ENCODE measurements at places on chromosomes 12 and 14.

GRCh38 chr14:68711561-68712309 lies 81.1 kb downstream of the ZFP36L1 start:
- no peak for DNase-seq

GRCh38 chr12:10615532-10615931 lies 2.1 kb upstream of the MAGOHB start:
- DNase-seq = no peak

GRCh38 chr14:84065811-84066210 lies 1464.1 kb upstream of the FLRT2 start:
- no peak for DNase-seq

- no peak for DNase-seq
Observed at GRCh38 chr12:15688202-15688736, 100.9 kb downstream of the EPS8 start.

- no peak for DNase-seq
Observed at GRCh38 chr14:75553761-75554364, 24.6 kb upstream of the FLVCR2 start.

GRCh38 chr12:42124764-42125387 lies 19.8 kb downstream of the GXYLT1 start:
- no peak for DNase-seq

GRCh38 chr14:67941456-67942018 lies 122.0 kb downstream of the RAD51B start:
- DNase-seq = no peak

- DNase-seq = no peak
Observed at GRCh38 chr12:51636986-51637385, 46.0 kb downstream of the SCN8A start.

DNA sequence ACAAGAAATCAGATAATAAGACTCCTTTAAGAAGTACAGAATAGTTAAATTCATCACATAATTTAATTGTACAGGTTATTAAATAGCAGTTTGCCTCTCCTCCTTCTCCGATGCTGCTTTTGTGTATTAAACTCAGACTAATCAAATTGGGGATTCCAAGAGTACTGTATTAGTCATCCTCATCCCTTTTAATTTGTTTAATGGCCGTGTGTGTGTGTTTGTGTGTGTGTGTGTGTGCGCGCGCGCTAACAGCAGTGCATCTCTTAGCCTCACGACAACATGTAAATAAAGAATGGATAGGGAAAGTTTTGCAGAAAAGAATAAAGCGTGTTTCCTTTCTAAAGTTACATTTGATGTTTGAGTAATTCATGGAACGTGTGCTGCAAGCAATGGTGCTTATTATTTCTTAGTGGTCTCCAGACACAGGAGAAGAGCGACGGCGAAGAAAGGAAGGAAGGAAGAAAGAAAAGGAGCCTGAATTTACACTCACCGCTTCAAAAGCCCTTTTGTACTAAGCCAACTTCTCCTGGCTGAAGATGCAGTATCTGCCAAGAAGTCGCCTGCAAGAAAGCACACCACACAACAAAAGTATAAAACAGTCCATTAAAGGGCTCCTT lies 220.3 kb downstream of the ASCL1 start:
- no peak for DNase-seq

DNA sequence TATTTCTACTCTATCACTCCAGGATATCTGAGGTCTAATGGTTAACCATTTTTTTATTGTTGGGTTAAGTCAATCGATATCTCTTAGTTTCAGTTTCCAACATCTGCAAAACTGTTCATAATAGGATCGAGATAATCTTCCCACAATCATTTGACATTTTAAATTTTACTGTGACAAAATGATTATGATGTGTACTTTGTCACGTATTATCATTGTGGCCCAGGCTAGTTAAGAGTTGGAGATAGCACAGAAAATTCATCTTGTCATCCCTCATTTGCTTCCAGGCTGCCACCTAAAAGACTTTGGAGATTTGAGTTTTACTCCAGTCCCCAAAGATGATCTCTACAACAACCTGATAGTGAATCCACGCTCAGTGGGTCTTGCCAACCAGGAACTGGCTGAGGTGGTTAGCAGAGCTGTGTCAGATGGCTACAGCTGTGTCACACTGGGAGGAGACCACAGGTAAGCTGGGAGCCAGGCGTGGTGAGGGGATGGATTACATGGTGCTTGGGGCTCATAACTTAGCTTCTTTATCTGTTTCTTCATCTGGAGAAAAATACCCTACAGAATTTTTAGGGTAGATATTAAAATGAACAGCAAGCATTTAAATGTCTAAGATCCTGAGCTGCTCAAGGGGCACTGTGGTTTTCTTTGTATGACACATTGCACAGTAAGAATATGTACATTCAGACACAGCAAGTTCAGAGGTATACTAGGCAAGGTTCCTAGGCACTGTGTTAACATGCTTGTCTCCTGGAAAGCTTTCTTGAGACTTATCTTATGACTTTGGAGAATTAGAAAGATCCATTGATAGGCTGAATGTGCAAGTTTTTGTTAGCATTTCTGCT lies 22.4 kb downstream of the ARG2 start:
- no peak for DNase-seq

- no peak for DNase-seq
Observed at GRCh38 chr14:22601996-22602395, 3.9 kb downstream of the ABHD4 start.

DNA sequence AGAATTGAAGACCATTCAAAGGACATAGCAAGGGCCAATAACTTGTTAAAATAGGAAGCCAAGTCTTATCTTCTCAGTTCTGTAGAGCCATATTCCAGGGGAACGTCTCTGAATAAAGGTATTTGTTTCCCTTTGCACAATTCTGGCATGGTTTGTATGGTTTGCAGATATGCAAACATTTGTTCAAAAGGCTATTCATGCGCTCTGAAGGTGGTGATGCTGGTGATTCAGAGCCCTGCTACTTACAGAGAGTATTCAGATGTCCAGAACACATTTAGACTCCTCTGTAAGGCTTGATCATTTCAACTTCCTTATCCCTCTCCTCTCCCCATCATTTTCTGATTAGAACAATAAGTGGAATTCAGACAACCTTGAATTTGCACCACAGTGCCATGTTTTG lies 35.9 kb downstream of the SLC4A8 start:
- no peak for DNase-seq

- peak; percentile 97 for DNase-seq
Observed at GRCh38 chr12:59820594-59821011, 224.8 kb downstream of the SLC16A7 start.

- DNase-seq = no peak
Observed at GRCh38 chr14:49203676-49204075, 382.5 kb downstream of the RPS29 start.

GRCh38 chr12:26746121-26746714 lies 86.8 kb downstream of the ITPR2 start:
- peak; percentile 52 for DNase-seq

- no peak for DNase-seq
Observed at GRCh38 chr12:120406069-120406468, 31.8 kb upstream of the COX6A1 start.

DNA sequence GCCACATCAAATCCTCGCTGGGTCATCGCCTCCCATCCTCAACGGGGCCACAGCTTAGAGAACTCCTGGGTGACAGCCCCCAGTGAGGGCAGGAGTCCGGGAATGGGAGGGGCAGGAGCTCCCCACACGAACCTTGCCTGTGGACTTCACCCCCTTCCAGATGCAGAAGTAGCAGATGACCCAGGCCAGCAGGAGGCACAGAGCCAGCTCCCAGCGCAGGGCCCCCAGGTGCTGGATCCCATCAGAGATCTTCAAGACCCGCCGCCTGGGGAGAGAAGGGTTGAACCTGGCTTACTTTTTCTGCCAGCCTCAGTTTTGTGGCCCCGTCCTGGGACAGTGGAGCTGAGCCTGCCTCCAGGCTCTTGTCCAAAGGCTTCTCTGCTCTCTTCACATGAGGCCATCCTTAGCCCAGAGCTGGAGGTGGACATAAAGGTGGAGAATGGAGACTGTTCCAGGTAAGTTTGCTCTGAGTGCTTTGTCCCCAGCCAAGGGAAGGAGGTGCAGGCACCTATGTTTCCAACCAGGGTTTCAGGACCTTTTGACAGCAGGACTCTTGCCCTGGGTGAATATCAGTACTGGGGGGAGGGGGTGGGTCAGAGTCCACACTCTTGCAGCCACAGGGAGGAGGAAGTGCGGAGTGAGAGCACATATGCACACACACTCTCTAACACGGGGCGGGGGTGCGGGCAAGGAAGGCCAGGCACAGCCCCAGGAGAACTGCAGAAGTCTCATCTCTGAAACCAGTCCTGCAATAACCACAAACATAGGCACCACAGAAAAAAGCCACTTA lies 23.3 kb upstream of the SLC6A12 start:
- DNase-seq = no peak

- no peak for DNase-seq
Observed at GRCh38 chr14:100617410-100618317, 30.4 kb upstream of the BEGAIN start.

GRCh38 chr14:103185051-103186029 lies 62.1 kb downstream of the TNFAIP2 start:
- no peak for DNase-seq

- DNase-seq = no peak
Observed at GRCh38 chr12:100229036-100229635, 28.5 kb downstream of the ACTR6 start.

DNA sequence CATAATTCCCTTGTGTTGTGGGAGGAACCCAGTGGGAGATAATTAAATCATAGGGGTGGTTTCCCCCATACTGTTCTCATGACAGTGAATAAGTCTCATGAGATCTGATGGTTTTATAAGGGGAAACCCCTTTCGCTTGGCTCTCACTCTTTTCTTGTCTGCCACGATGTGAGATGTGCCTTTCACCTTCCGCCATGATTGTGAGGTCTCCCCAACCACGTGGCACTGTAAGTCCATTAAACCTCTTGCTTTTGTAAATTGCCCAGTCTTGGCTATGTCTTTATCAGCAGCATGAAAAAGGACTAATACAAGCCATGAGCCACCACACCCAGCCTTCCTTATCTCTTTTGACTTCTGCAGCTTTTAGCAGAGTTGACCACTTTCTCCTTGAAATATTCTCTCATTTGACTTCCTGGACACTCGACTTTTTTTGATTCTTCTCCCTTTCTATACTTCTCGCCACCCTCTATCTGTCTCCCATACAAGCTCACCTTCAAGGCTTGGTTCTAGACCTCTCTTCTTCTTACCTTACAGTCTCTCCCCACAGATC lies 2.3 kb downstream of the MTERF2 start:
- DNase-seq = no peak

- DNase-seq = no peak
Observed at GRCh38 chr14:99812096-99812750, 19.0 kb downstream of the EML1 start.

DNA sequence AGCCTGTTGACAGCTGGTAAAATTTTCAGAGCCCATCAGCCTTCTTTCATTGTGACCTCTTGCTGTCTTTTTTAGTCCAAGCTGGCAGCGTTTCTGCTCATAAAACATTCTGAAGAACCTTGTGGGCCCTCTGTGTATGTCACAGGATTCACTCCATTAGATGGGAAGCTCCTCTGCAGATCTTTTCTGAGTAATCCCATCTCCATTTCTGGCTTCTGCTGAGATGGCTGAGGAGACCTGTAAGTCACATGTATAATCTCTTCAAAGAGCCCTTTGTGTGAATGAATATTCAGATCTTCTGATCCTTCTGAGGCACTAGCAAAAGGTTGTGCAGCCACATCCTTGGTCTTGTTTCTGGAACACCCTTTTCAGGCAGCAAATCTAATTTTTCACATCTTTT lies 2.8 kb downstream of the RXYLT1 start:
- no peak for DNase-seq

- peak; percentile 73 for DNase-seq
Observed at GRCh38 chr12:87756111-87756510, 273.1 kb downstream of the C12orf50 start.

DNA sequence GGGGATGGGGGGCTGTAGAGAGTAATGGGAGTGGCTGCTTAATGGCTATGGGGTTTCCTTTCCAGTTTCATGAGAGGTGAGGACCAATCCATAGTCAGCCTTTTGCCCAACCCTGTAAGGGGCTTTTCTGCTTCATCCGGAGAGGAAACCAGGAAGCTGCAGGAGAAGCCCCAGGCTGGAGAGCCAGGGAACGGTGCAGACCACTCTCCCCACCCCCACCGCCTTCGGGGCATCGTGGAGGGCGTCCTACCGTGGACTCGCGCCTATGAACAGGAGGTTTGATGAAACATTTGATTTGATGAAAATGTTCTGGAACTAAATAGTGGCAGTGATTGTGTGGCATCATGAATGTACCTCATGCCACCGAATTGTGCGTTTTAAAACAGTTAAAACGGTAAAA lies 204.3 kb upstream of the DIO3 start:
- no peak for DNase-seq

GRCh38 chr14:66596241-66596985 lies 88.5 kb downstream of the GPHN start:
- DNase-seq = no peak

DNA sequence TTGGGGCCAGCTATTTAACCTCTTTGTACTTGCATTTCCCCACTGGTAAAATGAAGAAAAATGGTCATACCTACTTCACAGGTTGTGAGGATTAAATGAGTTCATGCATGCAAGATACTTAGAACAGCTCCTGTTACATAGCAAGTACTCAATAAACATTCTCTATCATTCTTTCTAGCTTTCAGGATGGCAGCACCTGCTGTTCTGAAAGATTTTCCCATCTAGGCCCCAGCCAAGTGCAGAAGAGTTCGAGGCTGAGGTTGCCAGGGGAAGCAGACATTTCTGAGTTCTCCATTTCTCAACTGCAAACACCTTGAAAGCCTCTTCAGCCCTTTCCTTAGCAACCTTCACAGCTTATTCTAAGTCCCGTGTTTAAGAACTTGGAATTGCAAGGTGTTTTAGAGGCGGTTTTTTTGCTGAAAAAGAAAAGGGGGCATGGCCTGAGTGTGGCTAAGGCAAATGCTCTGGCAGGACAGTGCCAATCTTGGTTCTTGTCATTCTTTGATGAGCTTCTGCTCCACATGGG lies 73.0 kb upstream of the PRMT8 start:
- DNase-seq = no peak

GRCh38 chr14:68469208-68469713 lies 323.6 kb downstream of the ZFP36L1 start:
- DNase-seq = no peak

DNA sequence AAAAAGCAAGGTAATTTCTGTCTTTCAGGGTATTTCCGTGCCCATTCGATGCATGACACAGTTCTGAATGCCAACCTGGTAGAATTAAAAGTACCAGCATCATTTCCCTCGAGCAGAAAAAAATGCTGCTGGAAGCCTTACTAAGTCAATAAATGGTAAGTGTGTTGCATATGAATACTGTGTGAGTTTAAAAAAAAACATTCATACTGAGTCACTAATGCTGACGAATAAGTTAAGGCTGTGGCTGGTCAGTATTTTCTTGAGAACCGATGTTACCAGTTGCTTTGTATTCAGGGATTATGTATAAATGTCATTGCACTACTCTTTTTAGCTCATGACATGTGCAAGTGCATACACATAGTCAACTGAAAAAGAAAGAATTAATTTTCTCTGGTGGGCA lies 710.2 kb downstream of the TRHDE start:
- no peak for DNase-seq

- no peak for DNase-seq
Observed at GRCh38 chr12:124217508-124218242, 77.2 kb upstream of the RFLNA start.

- DNase-seq = no peak
Observed at GRCh38 chr12:108060067-108060466, 69.0 kb upstream of the WSCD2 start.

- no peak for DNase-seq
Observed at GRCh38 chr12:98344046-98344930, 171.1 kb upstream of the TMPO start.

GRCh38 chr14:23118506-23119362 lies at the start of gene CEBPE:
TSS of gene CEBPE (minus strand) at chr14:23119255. CDS start at chr14:23119091, 164 bp downstream.
- DNase-seq = no peak

GRCh38 chr12:120497524-120498150 lies 1.7 kb downstream of the DYNLL1 start:
- no peak for DNase-seq
